ENCODE measurements at places on chromosomes 2 and 18.

DNA sequence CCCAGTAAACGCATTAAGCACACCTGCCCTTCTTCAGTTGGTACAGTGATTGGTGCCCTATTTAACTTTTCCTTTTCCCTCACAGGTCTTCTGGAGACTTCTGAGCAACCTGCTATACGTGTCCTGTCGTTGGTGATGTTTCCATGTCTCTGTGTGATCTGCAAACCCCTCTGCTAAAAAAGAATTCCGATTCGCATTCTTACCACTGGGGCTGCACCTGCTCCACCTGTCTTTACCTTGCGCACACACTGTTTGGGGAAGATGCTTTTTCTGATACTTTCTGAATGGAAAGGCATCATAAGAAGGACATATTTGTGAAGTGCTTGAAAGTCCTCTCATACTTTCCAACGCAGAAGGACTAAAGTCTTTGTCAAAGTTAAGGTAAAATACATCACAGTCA lies 323.9 kb upstream of the SOX11 start:
- DNase-seq: no peak

DNA sequence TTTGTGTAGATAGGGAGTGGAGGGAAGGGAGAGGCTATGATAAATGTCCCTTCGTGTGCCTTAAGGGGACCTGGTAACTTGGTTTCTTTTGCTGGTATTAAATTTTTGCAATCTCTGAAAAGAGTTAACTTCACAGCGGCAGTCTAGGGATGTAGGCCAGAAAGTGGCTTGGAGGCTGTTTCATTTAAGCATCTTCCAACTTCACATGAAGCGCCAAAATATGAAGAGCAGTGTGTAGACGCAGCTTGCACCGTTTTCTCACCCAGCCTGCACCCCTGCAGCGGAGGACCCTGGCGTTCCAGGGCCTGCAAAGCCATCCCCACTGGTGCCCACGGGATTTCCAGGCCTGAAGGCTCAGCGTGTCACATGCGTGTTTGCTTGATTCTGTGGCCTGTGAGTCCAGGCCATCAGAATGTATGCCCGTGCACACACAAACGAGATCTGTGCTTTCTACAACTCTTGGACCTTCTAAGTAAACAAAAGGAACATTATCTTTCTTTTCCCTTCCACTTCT lies 87.2 kb upstream of the EPB41L3 start:
- DNase-seq: no peak

DNA sequence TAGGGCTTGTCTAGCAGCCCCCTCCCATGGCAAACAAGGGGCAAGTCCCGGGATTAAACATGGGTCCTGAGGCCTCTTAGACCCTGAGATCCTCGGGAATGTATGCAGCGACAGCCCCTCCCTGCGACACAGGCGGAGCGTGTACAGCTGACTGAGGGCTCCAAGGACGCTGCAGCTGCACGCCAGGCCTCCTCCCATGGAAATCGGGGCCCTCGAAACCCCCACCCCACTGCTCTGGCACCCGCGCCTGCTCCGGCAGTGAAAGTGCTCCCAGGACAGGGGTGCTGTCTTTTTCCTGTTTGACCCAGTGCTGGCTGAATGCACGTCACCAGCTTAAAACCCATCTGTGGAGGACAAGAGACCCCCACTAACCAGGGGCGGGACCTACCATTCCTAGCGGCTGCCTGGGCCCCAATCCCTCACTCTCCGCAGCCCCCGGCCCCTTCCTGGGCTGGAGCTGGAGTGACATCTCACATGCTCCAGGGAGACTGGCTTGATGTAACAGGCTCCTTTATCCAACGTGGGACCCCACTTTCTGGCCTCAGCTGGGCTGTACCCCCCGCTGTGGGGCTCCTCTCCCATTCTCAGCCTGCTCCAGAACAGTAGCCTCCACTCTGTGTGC lies 247.7 kb downstream of the TWIST2 start:
- no peak for DNase-seq

DNA sequence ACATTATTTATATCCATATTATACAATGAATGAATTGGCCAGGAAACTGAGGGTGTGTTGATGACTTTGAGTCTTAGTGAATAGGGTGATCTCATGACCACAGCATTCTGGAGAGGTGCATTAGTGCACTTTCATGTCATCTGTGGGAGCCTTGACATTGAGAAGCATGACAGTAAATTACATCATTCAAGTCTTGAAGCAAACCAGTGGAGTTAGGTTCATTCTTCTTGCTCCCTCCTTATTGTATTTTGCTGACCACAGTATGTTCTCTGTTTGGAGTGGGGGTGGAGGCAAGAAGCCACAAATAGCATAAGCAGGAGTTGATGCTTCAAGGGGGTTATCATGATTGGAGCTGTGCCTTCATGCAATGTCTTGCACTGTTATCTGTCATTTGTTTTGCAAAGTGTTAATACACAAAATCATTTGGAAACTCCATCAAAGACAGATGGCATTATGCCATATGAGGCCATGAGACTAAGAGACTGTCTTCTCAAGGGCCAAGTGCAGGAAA lies 680.2 kb downstream of the NYAP2 start:
- DNase-seq: no peak

GRCh38 chr2:44972771-44973535 lies 31.5 kb downstream of the SIX3 start:
- DNase-seq: no peak

- no peak for DNase-seq
These were observed 39.8 kb downstream of the RBM45 start for GRCh38 chr2:178152033-178152432.

DNA sequence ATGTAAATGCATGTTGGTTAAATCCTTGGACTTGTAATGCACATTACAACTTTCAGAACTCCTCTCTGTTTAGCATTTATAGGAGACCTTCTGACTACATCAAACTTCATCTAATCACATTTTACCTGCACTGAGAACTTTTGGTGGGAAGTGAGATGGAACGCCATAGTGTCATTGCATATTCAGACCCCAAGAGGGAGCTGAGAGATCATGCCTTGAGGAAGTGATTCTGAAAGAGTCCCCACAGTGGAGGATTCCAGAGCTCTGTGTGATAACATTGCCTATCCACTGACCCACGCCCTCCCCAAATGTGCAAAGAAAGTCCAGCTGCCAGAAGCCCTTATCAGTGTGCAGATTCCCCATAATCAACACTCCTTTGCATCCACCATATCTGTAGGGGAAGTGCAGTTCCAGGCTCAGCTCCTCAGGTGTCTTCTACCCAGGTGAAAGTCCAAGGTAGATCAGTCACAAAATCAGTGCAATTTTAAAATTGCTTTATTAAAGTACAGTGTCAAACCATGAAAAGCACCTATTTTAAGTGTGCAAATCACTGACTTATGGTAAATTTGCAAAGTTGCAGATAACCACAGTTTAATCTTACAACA lies 212.4 kb downstream of the RPIA start:
- no peak for DNase-seq

- DNase-seq: no peak
These were observed 380.3 kb downstream of the NYAP2 start for GRCh38 chr2:225779829-225780228.

DNA sequence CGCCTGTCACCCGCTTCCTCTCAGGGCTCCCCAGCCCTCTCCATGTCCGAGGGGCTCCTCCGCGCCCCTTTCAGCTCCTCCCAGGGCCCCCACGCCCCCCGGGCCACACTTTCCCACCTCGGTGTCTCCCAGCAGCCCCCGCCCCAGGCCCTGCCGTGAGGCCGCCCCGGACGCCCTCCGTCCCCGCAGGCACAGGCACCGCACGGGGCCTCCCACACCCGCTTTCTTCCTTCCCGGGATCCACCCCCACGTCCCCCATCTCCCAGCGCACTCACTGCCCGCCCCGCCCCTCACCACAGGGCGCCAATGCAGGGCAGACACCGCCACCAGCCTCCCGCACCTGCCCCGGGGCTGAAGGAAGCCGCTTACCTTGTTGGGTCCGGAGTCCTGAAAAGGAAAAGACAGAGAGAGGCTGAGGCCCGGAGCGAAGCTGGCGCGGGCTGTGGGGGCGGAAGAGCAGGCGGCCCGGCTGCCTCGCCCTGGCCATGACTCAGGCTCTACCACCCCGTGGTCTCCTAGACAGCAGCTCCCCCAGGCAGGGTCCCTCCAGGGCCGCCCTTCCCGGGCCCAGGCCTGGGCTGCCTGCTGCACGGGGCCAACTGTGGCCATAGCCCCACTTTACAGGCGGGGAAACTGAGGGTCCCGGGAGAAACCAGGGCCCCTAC lies 37.7 kb downstream of the KIF1A start:
- no peak for DNase-seq

DNA sequence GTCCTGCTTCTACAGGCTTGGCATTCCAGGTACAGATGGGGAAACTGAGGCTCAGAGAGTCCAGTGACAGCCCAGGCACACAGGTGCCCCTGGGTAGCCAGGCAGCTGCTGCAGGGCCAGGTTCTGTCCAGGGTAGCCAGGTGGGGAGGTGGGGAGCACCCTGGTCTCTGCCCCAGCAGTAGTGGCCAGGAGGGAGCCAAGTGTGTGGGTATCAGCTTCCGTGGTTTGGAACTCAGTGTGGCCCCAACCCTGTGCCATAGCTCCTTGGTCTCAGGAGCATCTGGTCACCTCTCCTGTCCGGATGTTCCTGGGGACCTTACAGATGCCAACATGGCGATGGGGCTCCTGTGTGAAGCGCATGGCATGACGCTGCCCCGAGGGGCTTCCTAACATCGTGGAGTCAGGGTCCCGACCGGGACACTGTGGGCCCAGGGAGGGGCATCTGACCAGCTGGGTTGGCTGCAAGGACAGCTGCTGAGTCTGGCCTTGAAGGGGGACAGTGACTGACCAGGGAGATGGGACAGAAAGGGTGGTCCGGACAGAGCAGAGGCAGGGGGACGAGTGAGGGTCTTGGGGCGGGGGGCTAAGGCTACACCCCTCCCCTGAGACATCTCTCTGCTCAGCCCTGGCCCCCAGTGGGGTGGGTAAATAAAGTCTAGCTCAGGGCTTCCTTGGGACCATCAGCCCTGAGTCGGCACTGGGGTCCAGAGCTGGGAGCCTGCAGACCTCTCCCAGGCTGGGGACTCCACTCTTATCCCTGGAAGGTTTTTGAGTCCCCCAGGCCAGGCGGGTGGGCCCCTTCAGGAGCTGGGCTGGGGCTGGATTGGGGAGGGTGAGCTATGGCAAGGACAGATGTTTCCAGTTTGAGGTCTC lies 76.0 kb upstream of the SMAD7 start:
- DNase-seq: no peak

DNA sequence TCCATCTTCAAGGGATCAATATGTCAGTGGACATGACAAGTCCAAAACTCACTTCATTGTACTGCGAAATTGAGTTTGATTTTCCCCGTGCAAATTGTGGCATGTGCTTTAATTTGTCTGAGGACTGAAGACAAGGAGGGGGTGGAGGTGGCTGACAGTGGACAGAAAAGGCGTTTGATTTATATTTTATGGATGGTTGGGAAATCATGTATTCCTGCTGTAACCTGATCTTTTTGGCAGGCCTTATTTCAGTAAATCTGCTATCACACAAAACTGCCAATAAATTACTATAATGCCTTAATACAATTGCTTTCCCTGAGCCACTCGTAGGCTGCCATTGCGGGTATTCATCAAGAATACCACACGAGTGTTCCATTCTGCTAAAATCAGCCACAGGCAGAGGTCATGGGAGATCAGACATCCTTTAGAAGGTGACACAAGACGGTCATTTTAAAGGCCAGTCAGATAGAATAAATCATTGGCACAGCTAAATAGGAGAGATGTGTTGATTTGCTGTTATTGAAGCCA lies 720.5 kb downstream of the MBD2 start:
- DNase-seq: no peak

GRCh38 chr2:182240862-182241371 lies 185.9 kb downstream of the PDE1A start:
- DNase-seq: no peak

DNA sequence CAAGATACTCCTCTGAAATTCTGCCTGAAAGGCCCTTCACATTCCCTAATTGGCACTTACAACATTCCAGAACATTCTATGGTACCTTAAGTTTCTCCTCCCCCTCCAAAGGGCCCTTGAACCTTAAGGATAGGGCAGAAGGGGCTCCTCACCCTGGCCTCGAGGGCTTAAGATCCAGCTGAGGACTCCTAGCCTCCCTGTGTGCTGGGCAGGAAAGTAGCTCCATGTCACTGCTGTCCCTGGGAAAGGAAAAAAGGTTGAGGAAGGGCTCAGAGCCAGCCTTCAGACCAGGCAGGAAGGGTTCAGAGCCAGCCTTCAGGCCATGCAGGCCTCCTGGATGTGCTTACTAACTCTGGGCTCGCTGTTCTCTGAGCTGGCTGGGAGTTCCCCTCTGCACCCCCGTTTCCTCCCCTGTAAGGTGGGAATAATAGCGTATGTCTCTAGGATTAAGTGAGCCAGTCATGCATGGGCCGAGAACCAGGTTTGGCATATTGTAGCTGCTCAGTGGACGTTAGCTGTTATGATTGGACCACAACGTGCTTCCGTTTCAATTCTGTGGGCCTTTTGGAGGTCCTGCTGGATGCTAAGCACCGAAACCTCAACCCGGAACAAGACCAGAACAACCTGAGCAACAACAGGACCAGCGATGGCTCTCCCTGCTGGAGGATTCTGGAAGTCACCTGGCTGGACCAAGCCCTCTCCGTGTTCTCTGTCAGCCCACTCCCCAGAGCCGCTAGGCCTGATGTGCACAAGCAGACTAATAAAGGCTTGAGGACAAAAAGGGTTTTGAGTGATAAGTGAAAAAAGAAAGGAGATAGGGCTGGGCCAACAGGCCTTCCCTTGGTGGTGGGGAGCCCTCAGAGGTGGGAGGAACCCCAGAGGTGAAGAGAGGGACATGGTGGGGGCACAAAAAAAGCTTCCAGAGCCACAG lies 1.0 kb upstream of the B3GNT7 start:
- DNase-seq: no peak

DNA sequence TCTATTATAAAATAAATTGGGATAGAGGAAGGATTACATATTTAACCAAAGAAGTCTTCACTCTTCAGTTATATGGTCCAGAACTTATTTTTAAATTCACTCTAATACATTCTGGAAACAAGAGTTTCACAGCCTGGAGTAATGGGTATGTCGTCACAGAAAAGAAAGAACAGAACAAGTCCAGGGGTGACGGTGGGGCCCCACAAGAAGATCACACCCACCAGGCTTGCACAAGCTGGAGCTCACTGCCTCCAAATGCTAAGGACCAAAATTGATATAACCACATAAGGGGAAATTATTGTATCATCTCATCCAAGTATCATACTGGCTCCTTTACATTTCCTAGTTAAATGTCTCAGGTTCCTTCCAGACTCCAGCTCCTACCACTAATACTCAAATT lies 11.3 kb downstream of the LRPPRC start:
- no peak for DNase-seq

- no peak for DNase-seq
These were observed 2.7 kb upstream of the LCT start for GRCh38 chr2:135839713-135840112.

GRCh38 chr2:135225781-135226180 lies 173.7 kb downstream of the RAB3GAP1 start:
- DNase-seq: no peak

DNA sequence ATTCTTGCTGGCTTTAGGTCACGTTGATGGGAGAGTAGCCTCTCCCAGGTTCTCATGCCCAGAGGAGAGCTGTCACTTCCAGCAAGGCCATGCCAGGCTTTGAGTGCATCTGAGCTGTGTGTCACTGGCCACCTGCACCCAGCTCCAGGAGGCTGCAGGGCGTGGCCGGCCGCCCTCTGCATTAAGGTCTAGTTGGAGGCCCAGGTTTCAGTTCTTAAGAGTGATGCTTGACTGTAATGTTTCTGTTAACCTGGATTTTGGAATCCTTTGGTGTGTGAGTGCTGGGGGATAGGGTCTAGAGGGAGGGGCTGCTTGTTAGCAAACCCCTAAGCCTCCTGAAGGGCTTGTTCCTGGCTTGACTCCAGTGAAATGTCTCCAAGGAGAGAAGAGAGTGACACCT lies 140.1 kb downstream of the ACOXL start:
- DNase-seq: no peak

GRCh38 chr18:59961070-59961469 lies 61.3 kb downstream of the PMAIP1 start:
- no peak for DNase-seq

Data from cortex of kidney (tissue), 1 donor.